Tibial artery (tissue), 4 donors: ENCODE measurements at places on chromosomes 7 and 10.
A peak's percentile ranks its signal among the peaks of the same experiment; 100 is the strongest.

GRCh38 chr7:47743965-47744591 lies 162.2 kb upstream of the TNS3 start:
- no peak for DNase-seq

- DNase-seq: no peak
These were observed 32.7 kb upstream of the NRCAM start for GRCh38 chr7:108488768-108489538.

GRCh38 chr10:69492746-69493462 lies 41.6 kb downstream of the TSPAN15 start:
- DNase-seq: no peak

DNA sequence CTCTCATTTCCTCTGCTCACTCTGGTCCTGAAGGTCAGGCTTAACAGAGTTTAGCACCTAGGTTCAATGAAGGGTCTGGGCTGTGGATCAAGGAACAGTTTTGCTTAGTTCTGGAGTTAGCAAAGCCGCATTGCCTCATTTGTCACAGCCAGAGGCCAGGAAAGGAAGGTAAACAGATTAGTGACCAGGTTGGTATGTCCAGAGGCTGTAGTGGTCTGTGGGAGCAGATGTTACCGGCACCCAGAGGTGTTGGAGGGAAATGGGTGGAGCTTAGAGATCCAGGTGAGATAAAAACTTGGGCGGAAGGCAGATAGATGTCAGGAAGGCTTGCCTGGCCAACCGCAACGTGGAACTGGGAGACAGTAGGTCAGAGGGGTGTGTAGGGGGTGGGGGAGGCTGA lies 36.6 kb upstream of the ZMIZ2 start:
- DNase-seq: no peak

DNA sequence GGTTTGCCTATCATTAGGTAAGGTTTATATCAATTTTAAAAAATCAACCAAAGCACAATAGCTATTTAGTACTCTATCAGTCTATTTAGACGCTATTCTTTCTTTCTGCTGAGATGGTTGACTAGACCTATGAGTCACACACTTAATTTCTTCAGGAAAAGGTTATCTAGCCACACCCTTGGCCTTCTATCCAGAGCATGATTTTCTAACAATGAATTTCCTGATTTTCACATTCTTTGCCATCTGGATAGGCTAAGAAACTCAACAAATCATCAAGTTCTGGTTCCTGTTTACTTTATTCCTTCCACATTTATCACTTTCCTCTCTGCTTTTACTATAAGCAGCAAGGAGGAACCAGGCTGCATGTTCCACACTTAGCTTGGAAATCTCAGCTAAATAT lies 8.1 kb downstream of the PRPS1L1 start:
- DNase-seq: no peak

GRCh38 chr10:124509880-124510632 lies 48.4 kb downstream of the LHPP start:
- no peak for DNase-seq

- no peak for DNase-seq
These were observed 511.4 kb upstream of the GALNT17 start for GRCh38 chr7:70620333-70621055.

- no peak for DNase-seq
These were observed 49.4 kb downstream of the DNAJC1 start for GRCh38 chr10:21954132-21954531.

DNA sequence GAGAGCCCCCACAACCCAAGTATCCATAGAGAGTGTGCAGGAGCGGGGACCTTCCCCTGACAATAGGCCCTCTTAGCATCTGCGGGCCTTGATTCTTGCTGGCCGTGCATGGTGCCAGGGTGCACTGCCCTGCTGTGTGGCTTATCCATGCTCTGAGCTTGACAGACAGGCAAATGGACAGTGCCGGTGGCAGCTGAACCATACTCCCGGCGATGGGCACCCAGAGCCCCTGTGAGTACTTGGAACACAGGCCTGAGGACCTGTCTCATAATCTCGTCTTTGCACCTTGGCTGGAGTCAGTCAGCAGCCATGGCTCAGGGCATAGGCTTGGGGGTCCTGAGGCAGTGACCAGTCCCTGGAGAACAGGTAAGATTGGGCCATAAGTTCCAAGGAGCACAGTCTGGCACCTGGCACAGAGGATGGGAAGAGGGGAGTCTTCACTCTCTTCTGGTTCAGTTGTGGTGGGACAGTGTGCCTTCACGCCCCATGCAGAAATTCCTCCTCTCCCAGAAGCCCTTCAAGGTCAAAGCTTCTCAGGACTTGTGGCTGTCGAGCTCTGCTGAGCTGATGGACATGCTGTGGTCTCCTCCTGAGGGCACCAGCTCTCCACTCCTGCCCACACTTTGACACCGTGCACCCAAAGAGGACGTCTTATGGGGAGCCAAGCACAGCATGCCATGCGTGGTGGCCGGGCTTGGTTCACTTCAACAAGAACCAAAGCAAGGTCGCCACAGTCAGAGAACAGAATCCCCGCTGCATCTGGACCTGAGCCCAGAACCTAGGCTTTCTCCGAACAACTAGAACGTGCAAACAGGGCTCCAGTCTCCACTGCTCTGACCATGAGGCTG lies 59.4 kb upstream of the CAMK2B start:
- peak; percentile 59 for DNase-seq

GRCh38 chr7:121515229-121515628 lies 119.1 kb upstream of the FAM3C start:
- no peak for DNase-seq

GRCh38 chr7:79227044-79227443 lies 226.4 kb downstream of the MAGI2 start:
- DNase-seq: no peak
